H4 (cell line): ENCODE measurements at places on chromosomes 16 and 17. TPM values are rescaled to one million over a fixed set of nuclear protein-coding genes. Genes with fewer than 3 reads are reported as not detected.

DNA sequence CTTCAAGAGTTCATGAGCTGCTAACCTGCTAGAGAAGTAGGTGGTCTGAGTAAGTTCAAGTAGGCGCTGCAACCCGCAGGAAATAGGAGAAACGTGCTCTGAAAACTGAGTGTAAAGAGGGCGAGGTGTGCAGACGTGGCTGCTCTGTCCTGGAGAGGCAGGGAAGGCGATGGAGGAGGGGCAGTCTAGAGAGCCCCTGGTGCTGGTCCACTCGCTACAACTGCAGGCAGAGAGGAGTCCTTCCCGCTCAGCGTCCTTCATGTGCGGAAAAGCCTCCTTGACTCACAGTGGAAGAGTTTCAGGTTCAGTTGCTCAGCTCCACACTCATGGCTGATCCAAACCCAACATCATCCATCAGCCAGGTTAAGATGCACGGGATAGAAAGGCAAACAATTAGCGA lies 12.1 kb downstream of the ABCA3 start:
- no peak for DNase-seq

GRCh38 chr16:31862761-31863160 lies 10.8 kb upstream of the ZNF267 start:
- no peak for DNase-seq

DNA sequence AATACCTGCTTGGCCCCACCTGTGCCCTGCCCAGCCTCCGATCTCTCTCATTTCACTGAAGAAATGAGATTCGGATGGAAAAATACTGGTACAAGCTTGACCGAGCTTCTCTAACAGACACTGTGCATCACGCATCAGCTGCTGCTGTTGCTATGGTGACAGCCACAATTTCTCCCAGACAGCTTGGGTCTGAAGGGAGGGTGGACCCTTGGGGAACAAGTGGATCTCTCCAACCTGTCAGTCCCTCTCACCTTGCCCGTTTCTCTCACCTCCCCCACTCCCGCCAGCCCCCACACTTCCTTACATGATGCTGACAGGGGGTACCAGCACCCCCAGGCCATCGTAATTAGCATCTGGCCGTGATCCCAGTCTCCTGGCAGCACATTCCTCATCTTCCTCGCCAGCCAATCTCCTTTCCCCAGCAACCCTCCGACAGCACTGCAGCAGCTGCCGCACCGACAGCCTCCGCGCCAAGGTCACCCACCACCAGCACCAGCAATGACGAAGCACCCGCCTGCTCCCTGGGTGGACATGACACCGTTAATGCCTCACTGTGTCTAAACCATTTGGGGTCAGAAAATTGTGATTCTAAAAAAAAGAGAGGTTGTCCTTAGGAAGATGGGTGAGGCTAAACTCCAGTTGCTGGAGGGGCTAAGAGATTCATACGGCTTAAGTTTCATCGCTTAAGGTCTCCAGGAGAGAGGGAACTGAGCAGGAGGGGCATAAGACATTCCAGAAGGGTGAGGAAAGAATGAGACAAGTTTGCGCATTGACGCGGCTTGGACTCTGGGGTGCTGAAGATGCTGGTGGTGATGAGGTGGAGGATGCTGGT lies 58.6 kb upstream of the TNRC6A start:
- DNase-seq, result peak; percentile 90

- no peak for DNase-seq
Measured at GRCh38 chr16:88045820-88046303, 94.6 kb downstream of the BANP start.

DNA sequence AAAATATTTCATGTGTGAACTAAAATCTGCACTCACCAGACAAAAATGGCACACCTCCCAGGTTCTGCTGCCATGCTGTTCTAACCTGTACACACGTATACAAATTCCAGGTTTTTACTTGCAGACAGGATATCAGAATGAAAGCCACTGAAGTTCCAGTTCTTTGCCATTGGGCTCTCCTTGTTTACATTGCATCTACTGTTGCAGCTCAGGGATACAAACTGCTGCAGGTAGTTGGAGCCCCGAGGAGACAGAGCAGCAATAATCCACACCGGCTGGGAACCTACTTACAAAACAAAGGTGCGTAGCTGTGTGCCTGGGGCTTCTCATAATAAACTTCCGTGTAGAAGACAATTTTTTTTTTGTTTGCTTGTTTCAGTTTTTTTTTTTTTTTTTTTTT lies 59.6 kb downstream of the HAPSTR1 start:
- no peak for DNase-seq

DNA sequence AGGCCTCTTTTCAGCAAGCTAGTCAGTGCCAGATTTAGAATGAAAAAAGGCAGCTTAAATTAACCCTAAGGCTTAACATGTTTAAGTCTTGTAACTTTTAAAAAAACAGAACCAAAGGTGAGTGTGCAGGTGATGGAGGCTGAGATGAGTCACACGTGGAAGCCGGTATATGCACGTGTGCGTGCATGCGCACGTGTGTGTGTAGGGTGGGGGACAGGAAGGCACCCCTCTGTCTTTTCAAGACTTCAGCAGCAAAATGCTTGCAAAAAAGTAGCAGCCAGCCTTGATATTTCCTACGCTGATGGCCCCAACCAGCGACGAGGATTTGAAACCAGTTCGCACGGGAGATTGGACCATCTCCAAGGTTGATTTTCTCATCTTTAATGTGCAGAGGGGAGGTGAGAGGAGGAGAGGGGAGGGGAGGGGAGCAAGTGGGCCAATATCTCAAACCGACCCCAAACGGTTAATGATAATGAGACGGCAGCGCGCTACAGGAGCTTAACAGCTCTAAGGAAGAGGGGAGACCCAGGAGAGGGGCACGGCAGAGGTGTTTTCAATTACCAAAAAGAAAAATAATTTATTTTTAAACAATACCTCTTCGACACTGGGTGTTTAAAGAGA lies 154.7 kb downstream of the ZNF423 start:
- no peak for DNase-seq

- no peak for DNase-seq
Measured at GRCh38 chr16:67298277-67298676, 18.9 kb downstream of the PLEKHG4 start.

GRCh38 chr17:46027048-46027975 lies 28.3 kb downstream of the STH start:
- no peak for DNase-seq

The ORMDL3 gene
- total RNA-seq, result 21.8 and 24.0 TPM in 2 replicates

The SLC5A10 gene
- total RNA-seq, result 0.10 TPM in 1 of 2 replicates, not detected in the other

The FSCN2 gene
- 0.27 TPM in 1 of 2 replicates, not detected in the other for total RNA-seq

The GNAO1 gene
- total RNA-seq, result 0.68 and 1.1 TPM in 2 replicates

The HOXB1 gene
- not detected in 2 replicates for total RNA-seq

The AOC3 gene
- 0.04 and 0.06 TPM in 2 replicates for total RNA-seq
